Gastrocnemius medialis (tissue), 4 donors: ENCODE measurements at places on chromosomes 4 and X. TPM values are rescaled to one million over a fixed set of nuclear protein-coding genes. Genes with fewer than 3 reads are reported as not detected.

The GYPA gene
- total RNA-seq, result not detected

The KLHL15 gene
- total RNA-seq, result 7.3 TPM

The TRIM2 gene
- total RNA-seq, result 7.2 TPM

DNA sequence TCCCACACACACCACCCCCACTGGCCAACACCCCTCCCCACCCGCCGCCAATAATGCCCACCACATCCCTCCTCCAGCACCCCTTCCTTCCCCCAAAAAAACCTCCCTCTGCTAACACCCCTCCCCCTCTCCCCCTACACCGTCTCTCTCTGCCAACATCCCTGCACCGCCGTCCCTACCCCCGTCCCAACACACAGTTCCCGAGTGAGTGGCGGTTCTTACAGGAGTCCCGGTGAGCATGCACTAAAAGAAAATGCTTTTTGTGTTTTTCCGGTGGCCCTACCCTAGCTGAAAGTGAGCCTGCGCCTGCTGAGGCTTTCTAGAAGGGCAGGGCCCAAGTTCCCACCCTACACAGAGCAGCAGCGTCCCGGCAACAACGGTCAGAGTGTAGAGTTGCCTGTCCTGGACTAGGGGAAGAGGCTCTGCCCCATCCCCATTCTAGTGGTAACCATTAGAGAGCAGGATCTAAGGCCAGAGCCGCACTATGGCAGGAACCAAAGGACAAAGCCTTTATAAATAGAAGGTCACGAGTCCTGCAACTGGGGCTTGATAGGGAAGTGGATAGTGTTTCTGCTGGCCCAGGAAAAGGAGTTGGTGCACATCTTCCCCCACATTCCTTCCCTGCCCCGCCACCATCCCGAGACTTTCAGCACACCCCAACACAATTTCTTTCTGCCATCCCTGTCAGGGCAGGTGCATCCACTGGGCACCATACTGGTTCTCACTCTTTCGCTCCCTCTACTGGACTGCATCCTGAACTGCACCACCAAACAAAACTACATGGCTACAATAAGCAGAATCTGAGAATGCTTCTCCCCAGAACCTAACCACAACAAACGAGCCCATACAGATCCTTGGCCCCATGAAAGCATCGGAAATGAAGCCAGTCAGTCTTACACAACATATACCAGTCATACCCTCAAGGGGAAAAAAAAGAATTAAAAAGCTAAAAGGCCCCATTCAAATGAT is 78.1 kb upstream of the PAGE3 start:
- no peaks in the 10 kb centered on the region for H3K4me1 ChIP-seq
- H3K27me3 ChIP-seq, result no peaks in the 10 kb centered on the region
- DNase-seq, result no peak
- H3K4me3 ChIP-seq, result no peak overlapping the region

DNA sequence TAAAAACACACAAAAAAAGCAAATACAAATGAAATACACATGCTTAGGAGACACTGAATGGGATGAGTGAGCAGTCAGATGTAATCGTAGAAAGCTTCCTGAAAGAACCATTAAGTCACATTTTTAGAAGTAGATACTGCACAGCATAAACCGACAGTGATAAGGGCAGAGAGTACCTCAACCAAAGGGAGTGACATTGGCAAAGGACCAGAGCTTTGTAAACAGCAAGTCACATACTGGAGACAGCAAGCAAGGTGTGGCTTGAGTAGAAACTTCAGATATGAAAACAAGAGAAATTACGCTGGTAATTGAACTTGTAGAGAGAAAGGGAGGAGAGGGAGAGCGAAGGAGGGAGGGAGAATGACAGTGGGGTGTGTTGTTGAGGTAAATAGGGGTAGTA is 92.0 kb downstream of the CHRDL1 start:
- H3K36me3 ChIP-seq, result no peaks in the 10 kb centered on the region
- no peak overlapping the region for H3K4me3 ChIP-seq
- H3K27me3 ChIP-seq, result no peaks in the 10 kb centered on the region
- no peak for DNase-seq
- H3K27ac ChIP-seq, result no peak overlapping the region
- H3K4me1 ChIP-seq, result no peaks in the 10 kb centered on the region

GRCh38 chr4:113435893-113436292 is 325.6 kb downstream of the CAMK2D start:
- no peak overlapping the region for H3K4me3 ChIP-seq
- H3K4me1 ChIP-seq, result peaks cover 3% of the 10 kb centered on the region
- no peak for DNase-seq
- H3K27me3 ChIP-seq, result no peaks in the 10 kb centered on the region
- no peak overlapping the region for H3K27ac ChIP-seq
- H3K36me3 ChIP-seq, result no peaks in the 10 kb centered on the region

DNA sequence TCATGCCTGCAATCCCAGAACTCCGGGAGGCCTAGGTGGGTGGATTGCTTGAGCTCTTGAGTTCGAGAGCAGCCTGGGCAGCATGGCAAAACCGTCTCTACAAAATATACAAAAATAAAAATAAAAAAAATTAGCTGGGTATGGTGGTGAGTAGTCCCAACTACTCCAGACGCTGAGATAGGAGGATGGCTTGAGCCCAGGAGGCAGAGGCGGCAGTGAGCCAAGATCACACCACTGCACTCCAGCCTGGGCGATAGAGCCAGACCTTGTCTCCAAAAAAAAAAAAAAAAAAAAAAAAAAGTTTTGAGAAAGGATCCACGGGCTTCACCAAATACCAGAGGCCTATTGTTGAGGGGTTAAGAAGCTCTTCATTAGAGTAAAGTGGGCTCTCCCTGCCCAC is 8.0 kb downstream of the SUPT20HL2 start:
- H3K36me3 ChIP-seq, result no peaks in the 10 kb centered on the region
- H3K4me3 ChIP-seq, result no peak overlapping the region
- no peaks in the 10 kb centered on the region for H3K4me1 ChIP-seq
- H3K27me3 ChIP-seq, result peaks cover 2% of the 10 kb centered on the region

- H3K27ac ChIP-seq, result no peak overlapping the region
- DNase-seq, result no peak
- no peaks in the 10 kb centered on the region for H3K4me1 ChIP-seq
- no peak overlapping the region for H3K4me3 ChIP-seq
Observed at GRCh38 chr4:86098691-86099090, 261.2 kb downstream of the MAPK10 start.

- no peaks in the 10 kb centered on the region for H3K36me3 ChIP-seq
- no peaks in the 10 kb centered on the region for H3K4me1 ChIP-seq
- no peaks in the 10 kb centered on the region for H3K27me3 ChIP-seq
- H3K4me3 ChIP-seq, result no peak overlapping the region
Observed at GRCh38 chr4:120536884-120537283, 385.6 kb downstream of the PRDM5 start.

- no peak overlapping the region for H3K4me3 ChIP-seq
- no peaks in the 10 kb centered on the region for H3K27me3 ChIP-seq
Observed at GRCh38 chr4:137495578-137495977, 36.7 kb downstream of the PCDH18 start.

DNA sequence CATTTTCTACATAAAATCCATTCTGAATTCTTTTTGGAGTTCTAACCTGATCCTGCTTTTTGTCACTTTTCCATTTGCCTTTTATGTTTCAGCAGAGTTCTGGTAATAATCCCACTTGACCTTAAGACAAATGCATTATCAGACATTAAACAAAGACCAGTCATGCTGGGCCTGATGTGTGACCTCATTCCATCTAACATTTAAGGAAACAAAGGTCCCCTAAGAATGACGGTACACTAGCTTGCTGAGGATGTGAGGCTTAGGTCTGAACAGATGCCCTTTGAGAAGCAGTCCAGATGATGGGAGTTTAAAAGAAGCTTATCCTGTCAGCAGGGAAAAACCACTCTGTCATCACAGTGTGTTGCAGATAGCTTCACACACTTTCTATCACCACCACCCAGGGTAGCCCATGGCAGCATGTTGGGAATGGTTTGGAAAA is 38.1 kb upstream of the PDE5A start:
- no peaks in the 10 kb centered on the region for H3K4me1 ChIP-seq
- H3K4me3 ChIP-seq, result no peak overlapping the region
- no peak overlapping the region for H3K27ac ChIP-seq

- no peak overlapping the region for H3K27ac ChIP-seq
- no peaks in the 10 kb centered on the region for H3K4me1 ChIP-seq
- DNase-seq, result no peak
- H3K36me3 ChIP-seq, result no peaks in the 10 kb centered on the region
Observed at GRCh38 chr4:48184882-48185281, 50.8 kb upstream of the TXK start.

DNA sequence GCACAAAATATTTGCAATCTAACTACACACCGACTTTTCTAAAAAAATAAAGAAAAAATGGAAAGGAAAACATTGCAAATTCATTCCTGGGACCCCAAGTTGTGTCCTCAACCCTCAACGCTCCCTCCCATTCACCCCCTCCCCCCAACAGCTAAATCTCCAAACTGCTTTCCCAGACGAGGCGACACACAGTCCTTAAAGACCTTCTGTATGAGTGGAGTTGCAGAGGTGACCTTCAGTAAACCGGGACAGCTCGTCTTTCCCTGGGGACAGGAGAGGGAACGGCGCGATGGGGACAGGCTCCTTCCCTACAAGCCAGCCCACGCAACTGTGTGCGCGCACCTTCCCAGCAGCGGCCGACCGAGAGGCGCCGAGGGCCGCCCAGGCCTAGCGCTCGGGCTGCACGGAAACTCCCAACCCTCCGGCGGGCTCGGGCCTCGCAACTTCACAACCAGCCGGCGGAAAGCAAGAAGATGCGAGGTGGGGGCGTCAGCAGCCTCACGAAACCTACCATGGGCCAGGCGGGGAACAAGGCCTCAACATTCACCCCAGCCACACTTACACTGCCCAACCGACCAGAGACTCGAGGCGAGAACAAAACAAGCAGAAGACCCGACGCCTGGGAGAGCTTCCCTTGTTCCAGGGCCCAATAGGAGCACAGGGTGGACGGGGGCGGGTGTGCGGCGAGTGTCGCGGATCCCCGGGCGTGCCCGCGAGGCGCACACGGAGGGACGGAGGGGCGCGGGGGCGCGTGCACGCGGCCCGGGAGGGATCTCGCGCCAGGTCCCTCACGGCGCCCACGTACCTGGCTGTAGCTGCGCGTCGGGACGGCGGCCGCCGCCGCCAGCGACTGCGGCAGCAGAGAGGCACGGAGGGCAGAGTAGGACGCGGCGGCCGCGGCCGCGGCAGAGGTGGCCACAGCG is 763 bp downstream of the GRSF1 start:
- H3K4me1 ChIP-seq, result peaks cover 29% of the 10 kb centered on the region
- H3K36me3 ChIP-seq, result peaks cover 11% of the 10 kb centered on the region
- peak overlapping the region; percentile 94 for H3K27ac ChIP-seq
- H3K4me3 ChIP-seq, result peak overlapping the region; percentile 72
- H3K27me3 ChIP-seq, result no peaks in the 10 kb centered on the region

GRCh38 chr4:152585023-152585441 is 49.1 kb upstream of the FBXW7 start:
- peaks cover 3% of the 10 kb centered on the region for H3K4me1 ChIP-seq
- DNase-seq, result no peak
- H3K27me3 ChIP-seq, result no peaks in the 10 kb centered on the region
- H3K4me3 ChIP-seq, result no peak overlapping the region

DNA sequence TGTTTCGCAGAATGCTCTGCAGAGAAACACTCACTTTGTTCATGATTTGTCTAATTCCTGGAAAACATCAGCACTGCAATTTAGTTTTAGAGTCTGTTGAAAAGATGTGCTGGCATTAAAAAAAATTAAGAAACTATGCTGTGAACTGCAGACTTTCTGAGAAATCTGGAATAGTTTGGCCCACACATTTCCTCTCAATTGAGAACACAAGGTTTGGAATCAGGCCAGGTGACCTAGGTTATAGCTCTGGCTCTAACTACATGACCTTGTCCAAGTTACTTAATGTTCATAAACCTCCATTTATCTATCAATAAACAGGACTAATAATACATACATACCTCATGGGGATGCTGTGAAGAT is 61.4 kb upstream of the ENPEP start:
- no peak overlapping the region for H3K27ac ChIP-seq
- H3K4me1 ChIP-seq, result no peaks in the 10 kb centered on the region
- H3K4me3 ChIP-seq, result no peak overlapping the region
- no peaks in the 10 kb centered on the region for H3K36me3 ChIP-seq
- DNase-seq, result no peak

DNA sequence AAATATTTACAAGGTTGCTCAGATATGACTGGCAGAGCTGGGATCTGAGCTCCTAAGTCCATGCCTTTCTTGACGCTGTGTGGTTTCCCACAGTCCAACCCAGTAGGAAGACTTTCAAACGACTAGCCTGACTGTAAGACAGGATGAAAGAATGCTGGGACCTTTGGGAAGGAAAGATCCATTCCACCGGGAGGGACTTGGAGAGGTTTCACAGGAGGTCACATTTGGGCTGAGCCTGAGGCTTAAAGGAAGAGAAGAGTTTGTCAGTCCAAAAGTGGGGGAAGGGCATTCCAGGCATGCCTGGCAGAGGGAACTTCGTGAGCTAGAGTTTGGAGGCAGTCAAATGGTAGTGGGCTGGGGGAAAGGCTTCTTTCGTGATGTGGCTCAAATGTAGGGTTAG is 1.5 kb downstream of the STARD8 start:
- H3K27me3 ChIP-seq, result no peaks in the 10 kb centered on the region
- H3K4me1 ChIP-seq, result no peaks in the 10 kb centered on the region
- H3K27ac ChIP-seq, result no peak overlapping the region
- no peak for DNase-seq
- no peaks in the 10 kb centered on the region for H3K36me3 ChIP-seq

DNA sequence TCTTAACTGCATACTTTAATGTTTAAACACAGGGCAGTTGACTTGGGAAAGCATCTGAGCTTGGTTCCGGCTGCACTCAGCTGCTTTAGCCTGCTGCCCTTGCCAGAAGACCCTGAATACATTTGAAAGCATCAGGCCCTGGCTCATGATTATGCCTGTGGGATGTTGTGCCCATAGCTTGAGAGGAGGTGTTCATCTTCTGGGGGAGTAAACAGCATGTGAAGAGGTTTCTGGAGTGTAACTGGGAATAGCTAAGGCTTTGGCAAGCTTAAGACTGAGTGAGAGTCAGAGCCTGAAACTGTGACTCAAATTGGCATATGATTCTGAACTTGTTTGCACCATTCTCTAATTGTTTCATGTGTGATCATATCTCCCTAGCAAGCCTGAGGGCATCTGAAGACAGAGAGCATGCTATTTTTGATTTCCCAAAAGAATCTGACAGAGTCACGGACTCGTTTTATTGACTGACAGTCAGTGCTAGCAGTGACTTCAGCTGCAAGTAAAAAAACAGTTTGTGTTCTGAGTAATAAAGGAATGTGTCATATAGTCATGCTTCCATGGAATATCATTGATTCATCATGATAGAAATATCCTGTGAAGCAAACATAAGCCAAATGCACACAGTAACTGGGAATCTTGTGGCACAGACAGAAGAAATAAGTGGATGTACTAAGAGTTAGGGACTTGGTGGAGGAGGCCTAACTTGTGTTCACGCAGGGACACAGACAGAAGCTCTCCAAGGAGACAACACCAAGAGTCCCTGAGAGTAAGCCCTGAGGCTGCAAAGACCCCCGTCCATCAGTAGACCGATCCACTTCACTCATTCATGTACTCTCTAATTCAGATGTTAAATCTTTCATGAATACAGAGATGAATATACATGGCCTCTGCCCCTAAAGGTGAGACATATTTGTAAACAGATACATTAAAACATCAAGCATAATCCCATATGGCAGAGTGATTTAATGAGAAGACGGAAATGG is 100.7 kb downstream of the SYNPO2 start:
- H3K27ac ChIP-seq, result peak overlapping the region; percentile 87
- H3K4me1 ChIP-seq, result peaks cover 80% of the 10 kb centered on the region
- peak; percentile 54 for DNase-seq
- H3K36me3 ChIP-seq, result no peaks in the 10 kb centered on the region
